ENCODE measurements at places on chromosomes 7 and 10. TPM values are rescaled to one million over a fixed set of nuclear protein-coding genes. Genes with fewer than 3 reads are reported as not detected.

- no peak for DNase-seq
Measured at GRCh38 chr10:132142396-132143161, 44.2 kb upstream of the DPYSL4 start.

DNA sequence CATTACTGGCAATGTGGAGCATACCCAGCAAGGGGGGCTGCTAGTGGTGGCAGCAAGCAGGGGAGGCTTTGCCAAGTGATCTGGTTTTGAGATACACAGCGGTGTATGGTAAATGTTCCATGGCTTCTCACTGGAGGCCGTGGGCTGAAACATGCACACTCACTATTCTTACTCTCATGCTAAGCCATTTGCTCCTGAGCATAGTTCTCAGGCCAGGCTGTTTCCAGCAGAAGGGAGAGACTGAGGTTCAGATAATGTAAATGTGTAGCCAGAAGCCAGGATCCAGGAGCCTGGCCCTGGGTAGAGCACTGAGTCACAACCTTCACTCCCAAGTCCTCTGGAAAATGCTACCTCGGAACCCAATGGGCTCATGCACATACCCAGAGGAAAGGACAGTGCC is 757.9 kb downstream of the GRID1 start:
- no peak for DNase-seq

DNA sequence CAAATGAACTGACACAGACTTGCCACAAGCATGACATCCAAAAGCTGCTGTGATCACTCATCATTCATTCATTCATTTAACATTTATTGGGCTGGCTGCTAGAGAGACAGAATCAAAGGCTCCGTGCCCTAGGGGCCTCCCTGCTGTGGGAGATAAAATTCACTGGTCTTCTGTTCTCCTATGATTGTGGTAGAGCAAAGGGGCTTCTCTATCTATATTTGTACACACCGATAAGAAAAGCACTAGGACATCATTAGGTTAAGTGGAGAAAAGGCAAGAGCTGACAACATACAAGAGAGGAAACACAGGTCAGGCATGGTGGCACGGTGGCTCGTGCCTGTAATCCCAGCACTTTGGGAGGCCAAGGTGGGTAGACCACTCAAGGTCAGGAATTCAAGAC is 847.0 kb downstream of the TYW1 start:
- no peak for DNase-seq

- no peak for DNase-seq
Measured at GRCh38 chr7:64559206-64559605, 3.7 kb downstream of the ZNF680 start.

DNA sequence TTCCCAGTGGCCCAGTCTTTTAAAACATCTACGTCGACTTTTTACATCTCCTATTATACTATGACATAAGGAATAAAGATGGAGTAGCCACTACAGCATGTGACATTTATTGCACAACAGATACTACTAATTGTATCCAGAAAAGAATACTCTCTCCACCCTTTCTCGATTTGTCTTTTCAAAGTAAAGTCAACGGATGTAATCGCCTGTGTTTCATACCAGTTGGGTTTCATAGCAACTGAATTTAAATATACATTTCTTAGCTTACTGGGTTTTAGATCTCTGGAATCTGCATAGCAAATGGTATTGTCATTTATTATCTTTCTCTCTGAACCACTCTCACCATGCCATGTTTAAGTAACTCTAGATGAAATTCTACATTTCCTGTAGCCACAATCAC is 86.4 kb upstream of the TRIL start:
- no peak for DNase-seq

GRCh38 chr10:122802282-122802681 is 43.4 kb downstream of the CUZD1 start:
- DNase-seq: no peak

DNA sequence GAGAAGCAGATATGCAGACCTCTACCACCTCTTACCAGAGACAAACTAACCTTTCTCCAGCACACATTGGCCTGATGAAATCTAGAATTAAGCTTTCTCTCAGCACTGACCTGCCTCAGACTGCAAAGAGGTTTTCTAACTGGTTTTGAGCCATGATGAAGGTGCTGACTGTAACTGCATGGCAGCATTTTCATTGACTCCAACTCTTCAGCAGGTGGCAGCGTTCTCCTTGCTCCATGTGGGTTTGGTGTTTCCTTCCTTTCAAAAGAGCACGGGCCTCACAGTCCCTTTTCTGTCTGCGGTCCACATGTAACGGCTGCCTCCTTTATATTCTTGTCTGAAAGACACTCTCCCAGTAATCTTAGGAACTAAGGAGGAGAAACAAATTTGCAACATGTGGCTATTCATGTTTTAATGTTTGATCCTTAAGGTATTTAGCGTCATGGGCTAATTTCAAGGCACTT is 12.6 kb downstream of the KLLN start:
- DNase-seq: no peak

DNA sequence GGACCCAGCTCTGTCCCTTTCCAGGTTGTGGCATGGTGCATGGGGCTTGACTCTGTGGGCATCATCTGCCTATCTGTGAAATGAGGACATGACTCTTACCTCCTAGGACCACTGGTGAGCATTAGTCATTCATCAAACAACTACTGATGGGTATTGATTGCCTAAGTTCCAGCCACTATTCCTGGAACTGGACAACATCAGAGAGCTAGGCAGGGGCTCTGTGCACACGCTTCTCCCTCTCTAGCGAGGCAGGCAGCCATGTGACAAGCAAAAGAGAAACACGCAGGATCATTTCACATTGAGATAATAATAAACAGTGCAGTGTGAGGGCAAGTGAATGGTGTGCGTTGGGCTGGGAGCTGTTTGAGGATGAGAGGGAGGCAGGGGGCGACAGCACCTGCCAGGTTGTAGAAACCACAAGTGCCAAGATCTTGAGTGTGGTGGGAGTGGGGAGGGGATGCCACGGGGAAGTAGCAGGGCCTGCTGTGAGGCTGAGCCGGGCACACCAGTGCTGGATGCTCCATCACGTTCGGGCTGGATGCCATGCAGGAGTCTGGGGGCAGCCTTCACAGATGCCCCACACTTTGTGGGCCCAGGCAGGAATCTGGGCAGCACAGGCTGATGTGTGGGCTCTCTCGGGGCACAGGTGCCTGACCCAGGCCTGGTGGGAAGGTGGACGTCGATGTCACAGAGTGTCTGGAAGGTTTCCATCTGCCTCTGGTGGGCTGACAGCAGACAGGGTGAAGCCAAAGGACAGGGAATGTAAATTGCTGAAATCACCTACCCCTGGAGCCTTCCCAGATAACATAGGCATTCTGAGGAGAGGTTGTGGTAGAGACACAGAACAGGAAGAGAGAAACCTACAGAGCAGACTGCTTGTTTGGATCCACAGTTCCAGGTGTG is 405.5 kb downstream of the RPS24 start:
- DNase-seq: no peak

DNA sequence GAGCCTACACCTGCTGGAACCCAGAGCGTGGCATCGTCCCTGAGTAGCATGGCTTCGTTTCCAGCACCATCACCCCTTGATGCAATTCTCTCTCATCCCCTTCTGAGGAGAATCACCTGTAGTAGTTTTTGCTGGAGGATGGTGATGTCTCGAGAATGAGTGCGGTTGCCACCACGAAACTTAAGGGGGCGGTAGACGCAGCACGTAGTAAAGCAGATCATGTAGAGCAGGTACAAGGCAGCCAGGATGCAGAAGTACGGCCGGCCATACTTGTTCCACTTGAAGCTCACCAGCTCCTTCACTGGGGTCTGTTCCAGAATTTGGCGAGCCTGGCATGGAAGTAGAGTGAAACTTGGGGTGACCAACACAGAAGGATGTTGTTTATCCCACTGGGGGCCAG is 8.1 kb downstream of the TRPV5 start:
- DNase-seq: no peak

DNA sequence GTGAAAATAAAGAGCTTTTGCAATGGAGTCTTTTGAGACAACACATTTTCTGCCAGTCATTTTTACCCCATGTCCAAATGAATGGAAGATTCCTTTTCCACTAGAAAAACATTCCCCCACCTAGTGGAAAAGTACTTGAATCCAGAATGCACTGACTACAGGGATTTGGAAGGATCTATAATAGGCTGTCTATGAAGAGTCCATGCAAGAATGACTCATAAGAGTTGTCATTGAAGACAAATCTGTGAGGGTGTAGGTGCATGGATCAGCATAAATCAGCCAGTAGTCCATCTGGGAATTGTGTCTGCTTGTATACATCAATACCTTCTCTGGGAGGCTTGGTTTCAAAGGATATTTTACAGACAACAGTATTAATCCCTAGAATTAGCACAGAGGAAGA is 32.5 kb upstream of the TRUB1 start:
- DNase-seq: no peak

DNA sequence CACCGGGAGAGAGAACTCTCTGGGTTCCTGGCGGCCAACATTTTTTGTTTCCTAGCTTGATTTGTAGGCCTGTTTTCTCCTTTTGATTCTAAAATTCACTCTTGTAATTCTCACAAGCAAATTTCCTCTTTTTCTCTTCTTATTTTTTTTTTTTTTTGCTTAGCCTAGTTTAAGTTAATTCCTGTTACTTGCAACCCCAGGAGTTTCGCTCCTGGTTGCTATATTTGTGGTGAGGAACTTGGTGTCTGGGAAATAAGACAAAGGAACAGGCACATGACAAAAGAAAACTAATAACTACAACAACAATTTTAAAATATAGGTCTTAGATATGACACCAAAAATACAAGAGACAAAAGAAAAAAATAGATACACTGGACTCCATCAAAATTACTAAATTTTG is 6.7 kb downstream of the AOAH start:
- no peak for DNase-seq

DNA sequence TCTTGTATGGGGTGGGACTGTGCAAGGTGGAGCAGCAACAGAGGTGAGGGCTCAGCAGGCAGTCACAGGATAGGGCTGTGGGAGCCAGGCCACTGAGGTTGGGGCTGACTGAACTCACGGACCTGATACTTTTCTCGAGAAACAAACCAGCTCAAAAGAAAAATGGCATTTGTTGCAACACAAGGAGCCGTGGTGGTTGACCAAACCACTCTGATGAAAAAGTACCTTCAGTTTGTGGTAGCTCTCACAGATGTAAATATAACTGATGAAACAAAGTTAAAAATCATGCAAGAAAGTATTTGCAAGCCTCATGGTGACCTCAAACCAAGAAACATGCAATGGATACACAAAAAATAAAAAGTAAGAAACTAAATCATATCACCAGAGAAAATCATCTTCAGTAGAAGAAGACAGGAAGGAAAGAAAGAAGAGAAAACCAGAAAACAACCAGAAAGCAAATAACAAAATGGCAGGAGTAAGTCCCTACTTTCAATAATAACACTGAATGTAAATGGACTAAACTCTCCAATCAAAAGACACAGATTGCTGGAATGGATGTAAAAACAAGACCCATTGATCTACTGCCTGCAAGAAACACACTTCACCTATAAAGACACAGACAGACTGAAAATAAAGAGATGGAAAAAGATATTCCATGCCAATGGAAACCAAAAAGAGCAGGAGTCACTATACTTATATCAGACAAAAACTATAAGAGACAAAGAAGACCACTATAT is 48.9 kb upstream of the DUSP5 start:
- DNase-seq: no peak

DNA sequence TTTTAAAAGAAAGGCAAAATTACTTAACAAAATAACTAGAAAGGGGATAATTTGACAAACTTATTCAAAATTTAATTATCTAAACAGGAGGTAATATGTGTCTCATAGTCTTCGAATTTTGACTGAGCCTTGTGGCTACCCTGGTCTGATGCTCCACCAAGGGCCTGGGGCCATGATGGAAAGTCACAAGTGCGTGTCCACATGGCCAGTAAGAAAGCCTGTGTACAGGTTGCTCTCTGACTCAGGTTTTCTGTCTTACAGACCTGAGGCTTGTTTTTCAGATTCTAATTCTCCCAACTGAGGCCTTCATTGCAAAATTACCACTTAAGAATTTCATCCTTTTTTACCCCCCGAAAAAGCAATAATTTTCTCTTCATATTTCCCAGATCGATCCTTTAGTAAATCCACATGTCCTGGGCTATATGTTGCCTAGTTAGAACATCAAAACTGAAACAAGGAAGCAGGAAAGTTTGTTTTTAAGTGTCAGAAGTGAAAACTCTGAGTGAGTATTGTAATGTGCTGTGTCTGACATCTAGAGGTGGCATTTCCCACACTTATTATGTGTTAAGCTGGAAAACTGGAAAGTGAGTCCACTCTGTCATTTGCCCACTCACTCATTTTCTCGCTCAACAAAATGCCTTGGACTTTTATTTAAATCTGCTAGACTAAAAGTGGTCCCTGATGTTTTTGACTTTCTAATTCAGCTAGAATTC is 10.0 kb downstream of the CYP3A43 start:
- DNase-seq: no peak

DNA sequence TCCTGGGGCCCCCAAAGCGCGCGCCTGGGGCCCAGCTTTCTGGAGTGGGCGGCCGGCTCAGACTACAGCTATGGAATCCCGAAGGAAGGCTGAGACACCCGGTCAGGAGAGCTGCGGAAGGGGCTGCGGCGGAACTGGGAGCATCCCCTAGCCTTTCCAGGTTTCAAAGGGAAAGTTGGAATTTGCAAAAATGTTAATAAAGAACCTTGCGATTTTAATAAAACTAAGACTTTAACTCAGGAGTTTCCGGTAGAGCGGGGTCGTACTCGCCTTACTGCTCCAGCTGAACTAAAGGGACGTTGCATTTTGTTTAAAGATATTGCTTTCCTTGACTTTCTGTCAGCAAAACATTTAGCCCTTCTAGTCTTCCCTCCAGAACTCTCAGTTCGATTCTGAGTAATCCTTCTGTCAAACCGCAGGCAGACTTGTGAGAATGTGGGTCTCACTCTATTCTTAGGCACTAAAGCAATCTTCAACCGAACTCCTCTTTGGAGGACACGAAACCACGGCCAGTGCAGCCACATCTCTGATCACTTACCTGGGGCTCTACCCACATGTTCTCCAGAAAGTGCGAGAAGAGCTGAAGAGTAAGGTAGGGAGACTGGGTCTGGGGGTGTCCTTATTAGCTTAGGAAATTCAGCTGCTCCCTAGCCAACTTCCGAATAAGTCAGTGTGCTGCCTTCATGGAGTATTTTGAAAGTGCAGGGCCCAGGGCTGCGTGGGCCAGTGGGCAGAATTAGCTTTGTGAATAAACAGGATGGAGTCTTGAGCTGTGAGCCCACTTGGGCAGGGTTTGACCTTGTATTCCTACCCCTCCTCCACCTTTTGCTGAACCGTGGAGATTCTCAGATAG is 1.9 kb downstream of the CYP26A1 start:
- no peak for DNase-seq

DNA sequence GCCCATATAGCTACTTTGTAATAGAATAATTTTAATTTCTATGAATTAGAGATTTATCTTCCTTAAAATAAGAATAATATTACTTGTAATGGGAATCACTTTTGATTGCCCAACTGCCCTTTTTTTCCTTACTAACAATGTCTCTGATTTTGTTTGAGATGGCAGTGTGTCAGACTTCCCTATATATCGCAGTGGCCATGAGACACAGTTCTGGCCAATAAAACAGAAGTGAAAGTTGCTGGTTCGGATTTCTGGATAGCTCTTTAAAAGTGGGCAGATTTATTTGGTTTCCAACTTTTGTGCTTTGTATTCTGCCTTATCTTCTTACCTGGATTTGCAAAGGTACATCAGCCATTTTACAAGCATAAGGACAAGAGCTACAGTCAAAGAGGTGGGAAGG is 170.2 kb downstream of the PPP1R17 start:
- no peak for DNase-seq

KLF14 gene
- total RNA-seq: not detected

SVOPL gene
- not detected for total RNA-seq

SLC16A9 gene
- not detected for total RNA-seq

C7orf57 gene
- 0.11 TPM for total RNA-seq

ADAM22 gene
- 1.5 TPM for total RNA-seq

CYP3A7 gene
- not detected for total RNA-seq
